NCI-H1930 (cell line): ENCODE measurements at places on chromosomes 11 and 22.

DNA sequence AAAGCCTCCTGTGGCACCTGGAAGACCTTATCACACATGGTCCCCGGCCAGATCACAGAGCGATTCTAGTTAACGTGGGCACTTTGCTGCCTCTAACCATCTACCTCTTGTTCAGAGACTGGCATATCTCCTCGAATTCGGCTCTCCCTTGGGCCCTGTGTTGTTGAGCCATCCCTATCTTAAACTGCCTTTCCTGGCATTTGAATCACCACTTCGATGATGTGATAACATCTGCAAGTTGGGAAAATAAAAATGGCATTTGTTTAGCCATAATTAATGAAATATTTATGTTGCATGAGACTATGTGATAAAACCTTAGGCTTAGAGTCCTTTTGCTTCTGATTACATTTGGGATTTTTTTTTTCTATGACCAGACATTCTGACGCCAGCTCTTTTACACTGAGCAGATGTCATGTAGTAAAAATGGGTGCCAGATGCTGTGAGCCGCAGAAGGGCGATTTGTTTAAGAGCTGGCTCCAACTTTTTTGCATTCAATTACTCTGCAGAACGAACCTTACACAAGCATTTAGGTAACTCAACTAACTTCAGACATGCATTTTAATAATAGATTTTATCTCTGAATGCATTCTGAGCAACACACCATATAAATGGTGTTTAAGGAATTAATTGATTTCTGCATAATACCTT, 58.5 kb upstream of the PARVA start:
- DNase-seq, result no peak

DNA sequence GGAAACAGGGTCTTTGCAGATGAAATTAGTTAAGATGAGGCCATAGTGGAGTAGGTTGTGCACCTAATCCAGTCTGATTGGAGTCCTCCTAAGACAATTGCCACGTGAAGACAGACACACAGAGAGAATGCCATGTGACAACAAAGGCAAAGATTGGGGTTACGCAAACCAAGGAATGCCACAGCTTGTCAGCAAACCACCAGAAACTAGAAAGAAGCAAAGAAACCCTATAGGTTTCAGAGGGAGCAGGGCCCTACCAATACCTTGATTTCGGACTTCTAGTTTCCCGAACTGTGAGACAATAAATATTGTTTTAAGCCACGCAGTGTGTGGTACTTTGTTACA, 8.2 kb upstream of the LAYN start:
- DNase-seq, result no peak

GRCh38 chr11:81787584-81788049, 946.0 kb downstream of the FAM181B start:
- DNase-seq, result no peak

- DNase-seq, result no peak
Observed at GRCh38 chr11:119863851-119864601, 135.0 kb upstream of the NECTIN1 start.

DNA sequence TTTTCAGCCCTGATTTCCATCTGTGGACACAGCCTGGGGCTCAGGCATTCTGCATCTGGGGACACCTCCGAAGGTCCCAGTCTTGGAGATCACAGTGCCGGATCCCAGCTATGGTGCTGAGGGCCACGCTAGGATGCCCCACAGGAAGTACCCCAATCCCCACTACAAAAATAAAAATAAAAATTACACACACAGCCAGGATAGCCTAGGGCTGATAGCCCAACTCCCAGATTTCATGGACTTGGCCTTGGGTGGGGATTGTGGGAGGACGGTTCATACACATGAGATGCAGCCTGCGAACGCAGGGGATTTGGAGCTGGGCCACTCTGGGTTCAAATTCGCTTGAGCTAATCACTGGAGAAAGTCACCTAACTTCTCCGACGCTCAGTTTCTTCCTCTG, 237.7 kb downstream of the BUD13 start:
- DNase-seq, result no peak

GRCh38 chr11:6813656-6814055, 14.2 kb upstream of the OR6A2 start:
- DNase-seq, result no peak

DNA sequence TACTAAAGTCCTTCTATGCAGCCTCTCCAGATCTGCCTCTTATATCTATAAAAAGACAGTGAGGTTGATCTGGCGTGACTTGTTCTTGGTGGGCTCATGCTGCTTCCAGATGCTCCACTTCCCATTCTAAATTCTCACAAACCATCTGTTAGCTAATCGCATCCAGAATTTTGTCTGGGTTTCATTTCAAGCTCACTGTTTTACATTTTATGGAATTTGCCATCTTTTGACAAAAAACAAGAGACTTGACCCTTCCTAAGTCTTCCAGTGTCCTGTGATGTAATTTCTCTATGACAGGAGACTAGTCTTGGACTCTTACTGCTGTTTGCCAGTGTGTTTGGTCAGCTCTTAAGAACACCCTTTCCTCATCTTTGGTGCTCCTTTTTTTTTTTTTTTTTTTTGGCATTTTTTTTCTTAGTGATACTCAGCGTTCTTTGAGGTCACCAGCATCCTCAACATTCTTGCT, 23.0 kb downstream of the CRKL start:
- DNase-seq, result no peak

DNA sequence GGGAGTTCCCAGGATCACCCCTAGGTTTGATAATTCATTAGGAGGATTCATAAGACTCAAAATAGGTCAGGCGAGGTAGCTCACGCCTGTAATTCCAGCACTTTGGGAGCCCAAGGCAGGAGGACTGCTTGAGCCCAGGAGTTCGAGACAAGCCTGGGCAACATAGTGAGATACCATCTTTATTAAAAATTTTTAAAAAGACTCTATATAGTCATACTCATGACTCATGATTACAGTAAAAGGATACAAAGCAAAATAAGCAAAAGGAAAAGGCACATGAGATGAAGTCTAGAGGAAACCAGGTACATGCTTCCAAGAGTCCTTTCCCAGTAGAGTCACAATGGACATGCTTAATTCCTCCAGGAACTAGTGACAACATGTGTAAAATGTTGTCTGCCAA, 13.9 kb upstream of the PTS start:
- no peak for DNase-seq

GRCh38 chr11:94142308-94143281, 14.0 kb downstream of the PANX1 start:
- no peak for DNase-seq

DNA sequence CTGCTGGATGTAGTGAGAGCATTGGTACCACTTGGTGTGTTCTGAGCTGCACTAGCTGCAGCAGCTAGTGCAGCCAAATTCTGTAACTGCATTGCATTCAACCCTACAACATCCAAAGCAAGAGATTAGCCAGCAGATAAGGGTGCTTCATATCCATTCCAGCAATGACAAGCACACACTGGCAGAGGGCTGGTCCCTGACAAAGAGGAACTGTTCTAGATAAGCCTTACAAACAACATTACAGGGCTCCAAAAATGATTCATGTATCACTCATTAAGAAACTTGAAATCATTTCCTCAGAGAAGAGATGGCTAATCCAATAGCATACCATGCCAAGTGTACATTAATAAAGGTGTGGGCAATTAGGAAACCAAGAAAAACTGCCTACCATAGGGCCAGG, 28.4 kb upstream of the RAPSN start:
- DNase-seq, result no peak

DNA sequence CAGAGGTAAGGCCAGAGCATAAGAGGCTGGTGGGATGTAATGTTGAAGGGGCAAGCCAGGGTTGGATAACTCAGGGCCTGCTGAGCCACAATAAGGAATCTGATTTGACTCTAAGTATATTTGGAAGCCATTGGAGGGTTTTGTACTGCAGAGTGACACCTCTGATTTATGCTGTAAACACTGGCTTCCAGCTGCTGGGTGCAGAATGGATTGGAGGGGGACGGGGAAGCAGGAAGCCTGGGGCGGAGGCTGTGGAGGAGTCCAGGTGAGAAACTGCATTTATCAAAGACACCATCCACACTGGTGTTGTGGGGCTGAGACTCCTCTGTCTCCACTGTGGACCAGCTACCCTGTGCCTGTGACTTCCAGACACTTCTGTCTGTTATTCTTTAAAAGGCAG, 26.8 kb downstream of the MIAT start:
- no peak for DNase-seq

DNA sequence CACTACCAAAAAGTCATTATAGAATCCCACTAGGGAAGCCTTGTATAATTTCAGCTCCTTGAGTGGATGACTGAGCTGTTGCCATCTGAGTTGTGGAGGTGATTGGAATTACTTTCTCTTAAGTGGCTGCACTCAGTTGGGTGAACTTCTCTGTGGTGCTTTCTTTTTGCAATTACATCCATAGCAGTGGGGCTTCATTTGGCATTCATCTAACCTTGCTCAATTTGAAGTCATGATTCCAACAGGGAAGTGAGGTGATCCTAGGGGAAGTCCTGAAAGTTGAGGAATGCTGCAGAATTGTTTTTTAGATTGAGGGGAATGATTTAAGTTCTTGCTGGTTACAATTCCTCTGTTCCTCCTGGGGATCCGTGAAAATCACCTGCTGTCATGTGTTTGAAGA, 39.6 kb downstream of the ARHGAP42 start:
- DNase-seq, result no peak

GRCh38 chr22:20128902-20129746, 2.5 kb upstream of the ZDHHC8 start:
- DNase-seq, result peak; percentile 15

DNA sequence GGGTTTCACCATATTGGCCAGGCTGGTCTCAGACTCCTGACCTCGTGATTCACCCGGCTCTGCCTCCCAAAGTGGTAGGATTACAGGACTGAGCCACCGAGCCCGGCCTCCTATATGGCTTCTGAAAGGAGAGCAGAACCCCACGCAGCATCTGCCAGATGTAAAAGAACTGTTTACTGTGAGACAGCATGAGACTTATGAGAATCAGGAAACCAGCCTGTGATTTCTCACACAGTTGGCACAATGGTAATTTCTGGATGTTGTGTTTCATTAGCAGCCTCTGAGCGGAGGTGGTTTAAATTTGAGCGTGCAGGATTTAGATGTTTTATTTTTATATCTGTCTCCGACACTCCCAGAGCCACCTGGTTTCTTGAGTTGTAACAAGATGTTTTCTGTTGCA, 33.8 kb downstream of the CEP164 start:
- no peak for DNase-seq

- no peak for DNase-seq
Observed at GRCh38 chr22:49525801-49526535, 301.7 kb downstream of the BRD1 start.

DNA sequence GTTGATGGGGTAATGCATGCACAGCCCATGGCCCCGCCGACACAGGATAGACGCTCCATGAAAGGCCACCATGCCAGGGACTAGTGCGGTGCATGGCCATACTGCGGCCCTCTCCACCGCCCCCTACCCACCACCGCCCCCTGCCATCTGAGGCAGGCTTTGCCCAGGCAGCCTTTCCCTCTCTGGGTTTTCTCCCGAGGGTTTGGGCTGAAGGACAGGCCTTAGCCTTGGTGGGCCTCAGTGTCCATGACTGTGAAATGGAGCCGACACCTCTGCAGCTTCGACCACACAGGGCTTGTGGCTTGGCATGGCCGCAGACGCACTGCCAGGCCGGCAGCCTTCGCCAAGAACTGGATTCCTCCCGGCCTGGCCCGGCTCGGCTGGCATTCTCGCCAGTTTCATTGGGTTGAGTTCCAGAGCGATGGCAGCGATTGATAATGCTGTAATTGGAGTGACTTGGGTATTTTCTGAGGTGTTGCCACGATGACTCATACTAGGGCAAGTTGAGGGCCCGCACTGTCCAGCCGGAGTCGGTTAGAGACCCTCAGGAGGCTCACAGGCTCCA, 111.3 kb downstream of the WNT7B start:
- no peak for DNase-seq

GRCh38 chr11:84923489-84923888, 703.7 kb downstream of the DLG2 start:
- no peak for DNase-seq

- DNase-seq, result no peak
Observed at GRCh38 chr22:19525116-19525660, 978 bp upstream of the CLDN5 start.

DNA sequence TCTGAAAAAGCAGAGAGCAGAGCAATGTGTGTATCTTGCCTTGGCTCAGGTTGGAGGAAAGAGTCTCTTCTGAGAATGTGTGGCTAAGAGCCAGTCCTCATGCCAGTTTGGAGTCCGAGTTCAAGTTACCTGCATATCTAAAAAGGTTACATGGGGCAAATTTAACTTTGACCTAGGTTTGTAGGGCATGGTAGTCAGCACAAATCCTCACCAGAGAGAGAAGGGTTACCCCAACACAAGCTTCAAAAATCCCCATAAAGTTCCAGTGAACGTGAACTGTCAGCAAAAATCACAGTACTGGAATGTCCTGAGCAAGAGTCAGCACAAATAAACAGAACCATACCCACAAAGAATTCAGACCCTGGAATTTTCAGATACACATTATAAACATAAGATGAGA, 13.8 kb downstream of the SDHD start:
- no peak for DNase-seq

DNA sequence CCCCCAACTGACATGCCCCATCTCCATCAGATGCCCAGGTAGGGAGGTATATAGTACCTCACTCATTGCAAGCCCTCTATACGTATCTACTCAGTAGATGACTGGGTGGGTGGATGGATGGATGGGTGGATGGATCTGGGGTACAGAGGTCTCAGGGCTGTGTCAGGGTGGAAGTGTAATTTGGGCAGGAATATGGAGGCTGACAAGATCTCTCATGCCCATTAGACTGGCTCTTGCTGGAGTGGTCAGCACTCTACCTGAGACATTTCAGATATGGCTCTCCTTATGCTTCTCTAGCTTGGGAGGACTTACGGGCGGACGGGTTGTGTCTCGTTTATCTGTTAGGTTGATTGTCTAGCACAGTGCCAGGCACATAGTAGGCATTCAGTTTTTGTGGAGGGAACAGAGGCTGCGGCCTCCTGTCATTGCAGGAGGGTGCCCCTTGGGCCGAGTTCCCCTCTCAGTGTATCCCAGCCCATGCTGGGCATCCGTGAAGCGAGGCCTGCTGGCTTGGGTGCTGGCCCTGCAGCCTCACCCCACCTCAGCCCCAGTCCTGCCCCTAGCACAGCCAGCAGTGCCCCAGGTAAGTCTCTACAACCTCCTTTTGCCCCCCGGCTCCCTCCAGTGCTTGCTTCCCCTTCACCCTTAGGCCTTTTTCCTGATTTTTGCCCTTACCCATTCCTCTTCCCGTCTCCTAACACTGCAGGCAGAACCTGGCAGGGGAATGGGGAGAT, 13.7 kb downstream of the ROBO3 start:
- no peak for DNase-seq

DNA sequence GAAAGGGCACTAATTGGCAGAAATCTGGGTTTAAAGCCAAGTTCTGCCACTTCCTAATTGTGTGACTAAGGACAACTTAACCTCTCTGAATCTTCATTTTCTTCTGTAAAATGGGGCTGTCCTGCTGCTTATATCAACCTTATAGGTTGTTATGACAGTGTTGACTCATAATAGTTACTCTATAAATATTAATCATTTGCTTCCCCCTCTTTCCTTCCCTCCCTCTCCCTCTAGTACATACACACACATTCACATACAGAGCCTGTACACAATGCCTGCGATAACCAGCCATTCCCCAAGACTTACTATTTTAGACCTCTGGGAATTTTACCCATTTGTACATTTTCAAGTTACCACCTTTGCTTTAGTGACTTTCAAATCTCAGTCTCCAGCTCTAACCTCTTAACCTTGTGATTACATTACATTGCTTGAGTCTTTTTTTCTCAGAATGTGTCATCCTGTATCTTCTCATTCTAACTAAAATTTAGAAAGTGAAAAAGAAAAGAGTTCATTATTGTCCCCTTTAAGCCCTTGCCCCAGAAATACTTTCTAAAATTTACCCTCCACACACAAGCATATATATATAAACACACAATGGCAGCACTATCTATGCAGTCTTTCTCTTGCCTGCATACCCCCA, 31.9 kb downstream of the GDPD4 start:
- no peak for DNase-seq
